Activated CD4-positive, alpha-beta T cell treated with anti-CD3 and anti-CD28 coated beads for 24 hours (primary cell): ENCODE measurements at places on chromosomes 6 and 20.

GRCh38 chr6:169801396-169802160 lies 50.2 kb downstream of the ERMARD start:
- no peak for DNase-seq

GRCh38 chr6:50707652-50708300 lies 5.5 kb upstream of the TFAP2D start:
- DNase-seq, result no peak

DNA sequence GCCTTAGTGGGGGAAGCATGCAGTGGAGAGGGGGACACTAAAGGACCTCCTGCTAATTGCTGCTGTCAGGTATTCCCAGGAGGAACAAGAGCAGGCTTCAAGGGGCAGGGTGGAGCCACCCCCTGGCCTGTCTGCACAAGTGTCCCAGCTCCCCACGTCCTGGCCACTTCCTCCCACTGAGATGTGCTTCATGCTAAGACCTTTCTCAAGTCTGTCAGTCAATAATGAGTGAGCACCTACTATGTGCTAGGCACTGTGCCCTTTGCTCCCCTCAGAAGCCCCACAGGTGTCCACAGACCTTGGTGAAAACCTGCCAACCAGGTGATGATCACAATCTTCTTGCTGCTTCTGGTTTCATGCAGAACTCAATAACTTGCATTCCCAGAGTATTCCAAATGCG lies 147.9 kb downstream of the UNC5CL start:
- DNase-seq, result no peak

DNA sequence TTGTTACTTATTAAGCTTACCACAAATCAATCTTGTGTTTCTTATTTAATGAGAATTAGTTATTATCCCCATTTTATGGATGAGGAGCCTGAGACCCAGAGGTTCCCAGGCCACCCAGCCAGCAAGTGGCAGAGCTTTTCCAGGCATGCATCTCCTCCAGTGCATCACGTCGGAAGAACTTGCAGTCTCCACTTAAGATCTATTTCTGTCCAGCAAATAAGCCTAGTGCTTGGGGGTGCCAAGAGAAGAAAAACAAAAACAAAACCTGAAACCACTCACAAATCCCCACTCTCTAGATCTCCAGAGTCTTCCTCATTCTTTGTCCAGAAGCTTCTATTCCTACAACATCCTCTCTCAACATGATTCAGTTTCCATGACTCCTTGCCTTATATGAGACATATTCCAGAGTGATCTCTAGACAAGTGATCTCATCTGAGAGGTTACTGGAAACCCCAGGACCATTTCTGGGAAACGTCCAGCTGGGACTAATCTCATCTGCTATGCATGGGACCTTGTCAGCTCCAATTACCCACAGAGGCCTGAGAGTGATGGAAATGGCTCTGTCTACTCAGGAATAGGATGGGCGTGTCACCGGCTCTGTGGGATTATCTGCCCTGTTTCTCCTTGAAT lies 4.1 kb downstream of the GUCA1B start:
- no peak for DNase-seq

DNA sequence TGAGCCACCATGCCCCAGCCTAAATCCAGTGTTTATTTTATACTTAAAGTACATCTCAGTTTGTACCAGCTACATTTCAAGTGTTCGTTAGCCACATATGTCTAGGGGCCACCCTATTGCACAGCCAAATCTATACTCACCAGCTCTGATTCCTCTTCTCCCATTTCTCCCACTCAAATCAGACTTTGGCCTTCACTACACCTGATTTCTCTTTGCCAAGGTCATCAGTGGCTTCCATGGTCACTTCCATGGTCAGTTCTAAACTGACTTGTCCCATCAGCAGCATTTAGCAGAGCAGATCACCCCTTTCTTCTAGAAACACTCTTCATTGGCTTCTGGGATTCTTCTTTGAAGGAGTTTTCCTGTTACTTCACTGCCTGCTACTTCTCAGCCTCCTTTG lies 14.1 kb downstream of the GHRH start:
- DNase-seq, result no peak

DNA sequence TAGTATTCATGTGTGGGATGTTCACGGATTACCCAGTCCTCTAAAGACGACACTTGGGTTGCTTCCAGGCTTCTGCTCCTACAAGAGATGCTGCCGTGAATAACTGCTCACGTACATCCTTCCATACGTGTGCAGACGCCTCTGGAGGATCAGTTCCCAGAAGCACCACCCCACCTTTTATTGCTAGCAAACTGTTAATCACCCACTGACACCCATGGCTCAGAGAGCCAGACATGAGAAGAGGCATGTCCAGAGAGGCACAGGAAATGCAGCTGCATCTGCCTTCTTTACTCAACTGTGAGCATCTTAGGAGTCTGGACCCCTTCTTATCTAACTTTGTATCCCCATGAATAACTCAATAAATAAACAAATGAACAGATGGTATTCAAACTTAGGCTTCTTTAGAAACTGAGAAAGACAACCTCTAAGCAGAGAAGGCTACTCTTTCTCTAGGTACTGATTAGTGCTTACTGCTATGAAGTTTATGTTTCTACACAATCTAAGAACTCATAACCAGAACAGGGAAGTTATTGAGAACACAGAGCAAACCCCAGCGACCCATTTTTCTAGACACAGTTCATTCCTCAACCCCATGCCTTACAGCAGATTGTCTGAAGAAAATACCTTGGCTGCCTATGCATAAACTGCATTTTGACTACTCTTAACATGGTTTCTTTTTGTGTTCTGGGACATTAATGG lies 228.7 kb upstream of the RREB1 start:
- DNase-seq, result no peak

DNA sequence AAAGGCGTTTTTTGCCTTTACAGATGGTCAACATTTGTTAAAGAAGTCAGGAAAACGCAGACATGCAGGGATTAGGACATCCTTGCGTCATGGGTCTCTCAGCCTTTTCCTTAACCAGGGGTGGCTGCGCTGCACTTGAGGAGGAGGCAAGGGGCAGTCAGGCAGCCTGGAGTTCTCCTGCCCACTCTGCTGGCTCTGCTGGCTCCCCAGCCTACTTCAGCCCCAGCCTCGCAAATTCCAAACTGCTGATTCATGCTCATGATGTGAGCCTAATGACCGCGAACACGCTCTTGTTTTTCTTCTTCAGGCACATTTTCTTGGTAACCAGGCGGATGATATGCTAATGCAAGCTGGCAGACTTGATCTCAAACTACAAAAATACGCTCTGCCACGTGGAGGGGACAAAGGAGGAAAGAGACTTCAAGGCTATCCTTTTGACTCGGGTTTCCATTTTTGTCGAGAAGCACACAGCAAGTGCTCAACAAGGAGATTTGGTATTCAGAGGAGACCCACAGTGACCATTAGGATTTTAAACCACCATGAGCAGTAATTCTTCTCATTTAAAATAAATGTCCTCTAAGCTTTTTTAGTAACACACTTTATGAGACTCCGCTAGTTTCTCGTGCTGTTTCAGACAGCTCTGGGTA lies 290.3 kb upstream of the STXBP5 start:
- no peak for DNase-seq

DNA sequence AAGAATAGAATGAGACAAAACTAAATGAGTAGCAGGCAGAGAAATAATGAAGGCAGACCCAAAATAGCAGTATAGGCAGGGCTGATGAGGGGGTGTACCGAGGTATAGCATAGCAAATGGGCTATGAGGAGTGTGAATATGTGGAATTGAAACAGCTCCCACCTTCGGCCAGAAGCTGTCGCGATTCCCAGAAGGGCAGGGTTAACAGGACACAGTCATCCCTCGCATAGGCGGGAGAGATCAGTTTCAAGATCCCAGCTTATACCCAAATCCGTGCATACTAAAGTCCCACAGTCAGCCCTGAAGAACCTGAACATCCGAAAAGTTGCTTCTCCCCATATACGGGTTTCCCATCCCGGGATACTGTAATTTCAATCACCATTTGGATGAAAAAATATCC lies 82.7 kb downstream of the PTPRK start:
- no peak for DNase-seq

DNA sequence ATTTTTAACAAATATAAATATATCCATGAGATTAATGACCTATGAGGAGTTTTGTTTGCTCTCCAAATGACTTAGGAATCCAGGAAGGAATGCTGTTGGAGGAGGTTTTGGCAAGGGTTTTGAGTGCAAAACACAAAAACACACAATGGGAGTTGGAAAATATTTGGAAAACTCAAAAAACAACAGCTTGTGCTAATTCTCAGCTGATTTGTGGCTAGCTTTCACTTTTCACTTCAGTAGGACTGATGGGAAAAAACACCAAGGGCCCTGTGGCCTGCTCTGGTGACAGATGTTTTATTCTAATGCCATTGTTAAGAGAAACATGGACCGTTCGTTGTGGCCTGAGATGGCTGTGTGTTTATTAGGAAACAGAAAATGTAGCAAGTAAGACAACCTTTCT lies 113.9 kb downstream of the ALDH8A1 start:
- DNase-seq, result no peak

DNA sequence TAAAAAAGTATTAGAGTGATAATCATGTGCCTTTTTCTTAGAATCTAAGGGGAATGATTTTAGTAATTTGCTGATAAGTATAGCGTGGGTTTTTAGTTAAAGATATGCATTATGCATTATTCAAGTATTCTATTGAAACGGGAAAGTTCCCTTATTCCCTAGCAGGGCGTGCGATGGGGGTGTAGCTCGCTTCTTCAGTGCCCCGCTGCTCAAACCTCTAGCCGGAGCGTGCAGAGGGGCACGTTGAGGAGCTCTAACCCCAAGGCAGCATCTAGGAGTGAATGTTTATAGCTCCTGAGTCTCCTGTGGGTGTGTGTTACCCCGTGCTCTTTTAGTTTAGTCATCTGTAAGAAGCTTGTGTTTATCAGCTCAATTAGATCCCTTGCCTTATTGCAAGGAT lies 1339.5 kb upstream of the MAP3K7 start:
- DNase-seq, result no peak

DNA sequence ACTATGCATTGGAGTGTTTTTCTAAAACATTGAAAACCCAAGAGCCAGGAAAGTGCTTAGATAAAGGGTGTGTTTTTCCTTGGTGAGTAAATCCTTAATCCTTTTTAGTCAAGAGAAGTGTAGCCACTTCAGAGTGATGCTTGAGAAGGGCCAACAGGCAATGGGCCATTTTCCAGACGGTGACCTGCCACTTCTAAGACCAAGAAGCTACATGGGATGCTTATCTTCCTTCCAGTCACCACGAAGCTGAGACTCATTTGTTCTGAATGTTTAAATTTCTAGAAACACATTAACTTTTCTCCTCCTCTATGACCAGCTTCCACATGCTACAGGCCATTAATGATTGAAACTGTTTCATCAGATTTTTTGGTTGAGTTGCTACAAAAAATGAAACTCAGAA lies 34.4 kb upstream of the NHSL1 start:
- DNase-seq, result no peak

GRCh38 chr6:160137130-160137988 lies 15.7 kb downstream of the SLC22A1 start:
- no peak for DNase-seq

GRCh38 chr6:2733736-2734480 lies 16.8 kb downstream of the MYLK4 start:
- DNase-seq, result no peak

GRCh38 chr6:84910906-84911607 lies 146.7 kb upstream of the TBX18 start:
- no peak for DNase-seq

- no peak for DNase-seq
Observed at GRCh38 chr20:51388227-51388626, 154.3 kb downstream of the NFATC2 start.

DNA sequence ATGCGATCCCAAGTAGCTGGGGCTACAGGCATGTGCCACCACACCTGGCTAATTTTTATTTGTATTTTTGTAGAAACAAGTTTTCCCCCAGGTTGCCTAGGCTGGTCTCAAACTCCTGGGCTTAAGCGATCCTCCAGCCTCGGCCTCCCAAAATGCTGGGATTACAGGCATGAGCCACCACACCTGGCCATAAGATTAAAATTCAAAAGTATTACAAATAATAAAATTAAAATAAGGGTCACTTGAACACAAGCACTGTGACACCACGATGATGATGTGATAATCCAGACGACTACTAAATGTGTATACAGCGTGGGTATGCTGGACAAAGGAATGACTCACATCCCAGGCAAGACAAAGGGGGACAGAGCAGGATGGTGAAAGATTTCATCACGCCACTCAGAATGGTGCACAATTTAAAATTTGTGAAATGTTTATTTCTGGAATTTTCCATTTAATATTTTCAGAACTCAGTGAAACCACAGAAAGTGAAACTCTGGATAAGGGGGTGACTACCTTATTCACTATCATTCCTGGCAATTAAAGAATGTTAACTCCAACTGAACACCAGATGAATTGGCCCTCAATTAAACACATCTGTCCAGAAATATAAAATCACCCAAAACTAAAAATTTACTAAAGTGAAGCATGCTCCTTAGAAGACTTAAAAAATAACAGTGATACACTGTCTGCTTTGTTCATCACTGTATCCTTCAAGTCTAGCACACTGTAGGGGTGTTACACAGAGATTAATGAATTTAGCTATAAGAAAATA lies 13.1 kb downstream of the B4GALT5 start:
- DNase-seq, result no peak

DNA sequence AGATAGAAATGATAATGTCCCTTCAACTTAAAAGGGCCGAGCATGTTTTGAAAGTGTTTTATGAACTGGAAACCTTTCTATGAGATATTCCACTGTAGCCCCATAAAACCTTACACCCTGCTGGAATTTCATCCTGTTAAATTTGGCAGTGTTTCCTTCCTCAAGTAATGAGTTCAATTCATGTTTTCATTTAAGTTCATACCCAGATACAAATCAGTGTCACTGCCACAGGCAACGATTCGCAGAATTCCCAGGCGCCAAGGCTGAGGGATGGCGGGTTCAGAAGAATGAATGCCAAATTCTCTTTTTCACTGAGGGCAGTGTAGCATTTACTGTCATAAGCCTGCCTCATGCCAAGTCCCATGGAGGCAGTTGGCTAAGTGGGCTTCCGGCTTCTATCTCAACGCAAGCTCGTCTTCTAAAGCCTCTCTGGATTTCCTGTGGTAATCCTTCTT lies 511.8 kb upstream of the ID4 start:
- DNase-seq, result no peak

GRCh38 chr20:9276966-9277468 lies 208.1 kb downstream of the PLCB4 start:
- no peak for DNase-seq

DNA sequence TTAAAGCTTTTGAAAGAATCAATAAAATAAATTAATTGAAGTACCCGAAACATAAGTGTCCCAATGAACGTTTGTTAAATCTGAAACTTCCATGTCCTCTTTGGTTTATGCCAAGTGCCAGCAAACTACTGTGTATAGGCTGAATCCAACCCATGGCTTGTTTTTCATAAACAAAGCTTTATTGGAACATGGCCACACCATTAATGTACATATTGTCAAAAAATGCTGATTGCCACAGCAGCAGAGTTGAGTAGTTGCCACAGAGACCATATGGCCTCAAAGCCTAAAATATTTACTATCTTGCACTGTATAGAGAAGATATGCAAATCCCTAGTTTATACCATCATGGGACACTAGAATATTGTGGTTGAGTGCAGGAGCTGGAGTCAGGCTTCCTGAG lies 406.1 kb downstream of the MAFB start:
- DNase-seq, result no peak

DNA sequence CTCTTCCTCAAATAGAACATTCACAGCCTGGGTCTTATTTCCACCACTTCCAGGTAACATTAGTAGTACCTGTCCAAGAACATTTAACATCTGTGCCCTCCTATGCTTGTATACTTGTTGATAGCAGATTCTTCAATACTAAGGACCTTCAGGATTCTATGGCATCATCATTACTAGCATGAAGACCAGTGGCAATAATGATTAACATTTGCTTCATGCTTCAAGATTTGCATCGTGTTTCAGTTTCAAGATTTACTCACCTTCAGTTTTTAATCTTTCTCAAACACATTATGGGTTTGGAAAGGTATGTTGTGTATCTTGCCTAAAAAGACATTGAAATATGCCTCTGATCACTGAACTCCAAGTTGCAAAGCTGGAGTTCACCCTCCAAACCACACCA lies 412.8 kb upstream of the NRSN1 start:
- DNase-seq, result no peak
